ENCODE measurements at places on chromosomes 3 and 15.

DNA sequence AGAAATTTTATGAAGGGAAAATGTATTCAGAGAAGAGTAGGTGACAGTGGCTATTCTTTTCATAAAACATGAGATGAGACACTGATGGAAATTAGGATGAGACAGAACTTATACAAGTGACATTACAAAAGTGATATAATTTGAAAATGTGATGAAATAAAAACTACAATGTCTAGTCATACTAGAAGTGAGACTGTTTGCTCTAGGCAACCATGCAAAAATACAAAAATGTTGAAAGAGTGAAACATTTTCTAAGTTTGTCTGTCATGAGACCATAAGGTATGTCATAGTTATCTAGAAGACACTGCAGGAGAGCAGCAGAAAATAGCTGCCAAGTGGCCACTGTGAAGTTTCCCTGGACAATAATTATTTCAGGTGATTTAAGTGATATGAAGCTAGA is 459.5 kb downstream of the DIPK2A start:
- no peak for DNase-seq

DNA sequence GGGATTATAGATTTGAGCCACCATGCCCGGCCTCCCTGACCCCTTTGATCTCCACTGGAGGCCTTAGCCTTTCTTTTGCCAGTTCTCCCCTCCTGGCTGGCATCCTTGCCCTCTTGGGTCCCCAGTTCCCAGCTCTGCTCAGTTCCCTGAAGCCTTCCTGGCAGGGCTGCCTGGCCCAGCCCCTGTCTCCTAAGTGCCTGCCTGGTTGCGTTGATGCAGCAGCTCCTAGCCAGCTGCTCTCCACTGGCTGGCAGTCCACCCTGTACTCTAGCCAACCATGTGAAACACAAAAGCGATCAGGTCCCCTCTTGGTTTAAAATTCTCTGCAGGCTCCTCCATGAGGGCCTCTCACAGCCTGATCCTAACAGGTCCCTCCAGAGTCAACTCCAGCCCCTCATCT is 184.7 kb downstream of the RAB11A start:
- no peak for DNase-seq

GRCh38 chr3:183734750-183735494 is 37.3 kb downstream of the YEATS2 start:
- DNase-seq, result no peak

DNA sequence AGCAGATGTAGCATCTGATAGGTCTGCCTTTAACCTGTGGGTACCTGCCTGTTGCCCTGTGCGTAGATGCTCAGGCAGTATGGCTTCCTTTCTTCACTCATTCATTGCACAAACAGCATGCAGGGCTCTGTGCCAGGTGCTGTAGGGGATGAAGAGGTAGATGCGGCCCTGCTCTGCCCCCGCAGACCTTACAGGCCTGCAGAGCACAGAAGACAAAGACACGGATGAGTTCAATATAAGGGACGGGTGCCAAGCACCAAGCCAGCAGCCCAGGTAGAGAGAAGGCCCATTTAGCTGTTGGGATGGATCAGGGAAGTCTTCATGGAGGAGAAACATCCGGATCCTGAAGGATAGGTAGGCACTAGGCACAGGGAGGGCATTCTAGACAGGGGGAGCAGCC is 69.4 kb downstream of the AAGAB start:
- no peak for DNase-seq
